Hematopoietic multipotent progenitor cell treated with erythropoietin and hydrocortisone succinate and interleukin-3 and kit ligand, for 17 days (in vitro differentiated cells): ENCODE measurements at places on chromosomes 2 and 18.

DNA sequence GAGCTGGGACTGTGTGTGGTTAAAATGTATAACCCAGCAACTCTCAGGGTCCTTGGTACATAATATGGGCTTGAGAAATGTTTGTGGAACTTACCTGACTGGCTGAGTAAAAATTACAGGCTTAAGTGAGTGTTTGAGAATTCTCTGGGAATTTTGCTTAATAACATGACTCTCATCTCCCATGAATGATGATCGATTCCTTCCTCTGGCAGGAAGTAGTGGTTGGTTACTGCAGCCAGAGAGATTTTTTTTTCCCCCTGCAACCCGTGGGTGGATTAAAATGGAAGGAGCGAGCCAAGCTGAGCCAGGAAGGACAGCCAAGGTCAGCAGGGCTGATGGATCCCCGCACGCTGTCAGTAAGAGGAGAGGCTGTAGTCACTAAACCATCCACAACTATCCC lies 40.6 kb upstream of the RFX8 start:
- DNase-seq, result no peak

GRCh38 chr2:215797676-215798075 lies 215.7 kb downstream of the MREG start:
- no peak for DNase-seq

DNA sequence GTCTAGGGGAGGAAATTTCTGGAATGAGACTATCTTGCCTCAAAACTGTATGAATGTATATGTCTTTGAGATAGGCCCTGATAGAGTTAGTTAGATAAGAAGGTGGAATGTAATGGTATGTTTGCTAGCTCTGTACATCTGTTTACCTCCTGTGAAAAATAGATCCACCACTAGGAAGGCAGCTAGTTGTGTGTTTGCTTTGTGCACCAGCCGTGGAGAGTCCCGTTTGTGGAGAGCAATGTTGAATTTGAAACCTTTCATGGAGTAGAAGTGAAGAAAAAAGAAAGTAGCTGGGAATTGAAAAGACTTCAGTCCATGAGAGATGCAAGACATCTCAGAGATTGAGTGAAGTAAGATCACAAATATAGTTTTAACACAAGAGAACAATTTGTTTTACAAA lies 25.4 kb downstream of the ASXL3 start:
- no peak for DNase-seq

- DNase-seq, result no peak
Measured at GRCh38 chr2:208046686-208047085, 21.4 kb upstream of the PLEKHM3 start.

DNA sequence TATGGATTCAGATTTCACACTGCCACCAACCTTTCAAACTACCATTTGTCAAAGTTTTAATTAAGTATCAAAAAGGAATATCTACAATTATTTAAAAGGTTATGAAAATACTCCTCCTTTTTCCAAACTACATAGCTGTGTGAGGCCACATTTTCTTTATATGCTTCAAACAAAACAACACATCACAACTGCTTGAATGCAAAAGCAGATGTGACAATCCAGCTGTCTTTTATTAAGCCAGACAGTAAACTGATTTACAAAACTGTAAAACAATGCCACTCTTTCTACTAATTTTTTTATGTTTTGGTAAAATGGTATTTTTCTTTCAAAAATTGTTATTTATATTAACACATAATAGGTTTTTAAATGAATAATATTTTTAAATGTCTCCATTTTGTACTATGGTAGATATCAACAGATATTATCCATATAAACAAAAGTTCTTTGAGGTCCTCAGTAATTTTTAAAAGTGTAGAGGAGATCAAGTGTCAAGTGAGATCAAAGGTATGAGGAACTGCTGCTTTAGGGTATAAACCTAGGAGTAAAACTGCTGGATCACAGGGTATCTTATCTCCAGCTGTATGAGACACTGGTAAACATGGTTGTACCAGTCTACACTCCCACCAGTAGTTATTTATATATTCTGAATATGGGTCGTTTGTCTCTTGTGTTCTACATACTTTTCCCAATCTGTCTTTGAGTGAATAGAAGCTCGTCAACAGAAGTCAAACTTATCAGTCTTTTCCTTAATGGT lies 68.8 kb upstream of the SERTAD2 start:
- DNase-seq, result no peak

DNA sequence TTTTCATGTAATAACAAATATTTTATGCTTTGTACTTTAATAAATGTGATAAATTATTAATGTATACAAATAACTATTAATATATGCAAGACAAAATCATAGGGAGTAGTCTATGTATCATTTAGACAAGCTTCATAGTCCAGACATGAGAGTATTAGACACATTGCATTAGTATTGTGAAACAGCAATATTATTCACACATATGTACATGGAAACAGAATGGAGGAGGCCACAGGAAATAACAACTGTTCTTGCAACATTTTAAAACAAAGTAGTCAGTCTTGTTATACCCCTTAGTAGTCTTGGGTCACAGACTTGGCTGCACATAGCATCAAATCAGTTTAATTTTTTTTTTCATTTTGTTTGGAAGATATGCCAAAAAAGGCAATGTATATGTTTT lies 15.8 kb downstream of the DSC1 start:
- no peak for DNase-seq

- DNase-seq, result no peak
Measured at GRCh38 chr2:69149631-69150215, 136.7 kb downstream of the ANTXR1 start.

GRCh38 chr18:38961880-38962279 lies 1396.3 kb upstream of the CELF4 start:
- DNase-seq, result no peak

GRCh38 chr2:186910996-186911395 lies 62.0 kb upstream of the ZSWIM2 start:
- DNase-seq, result no peak

GRCh38 chr2:159075727-159076126 lies 107.3 kb downstream of the TANC1 start:
- DNase-seq, result no peak

DNA sequence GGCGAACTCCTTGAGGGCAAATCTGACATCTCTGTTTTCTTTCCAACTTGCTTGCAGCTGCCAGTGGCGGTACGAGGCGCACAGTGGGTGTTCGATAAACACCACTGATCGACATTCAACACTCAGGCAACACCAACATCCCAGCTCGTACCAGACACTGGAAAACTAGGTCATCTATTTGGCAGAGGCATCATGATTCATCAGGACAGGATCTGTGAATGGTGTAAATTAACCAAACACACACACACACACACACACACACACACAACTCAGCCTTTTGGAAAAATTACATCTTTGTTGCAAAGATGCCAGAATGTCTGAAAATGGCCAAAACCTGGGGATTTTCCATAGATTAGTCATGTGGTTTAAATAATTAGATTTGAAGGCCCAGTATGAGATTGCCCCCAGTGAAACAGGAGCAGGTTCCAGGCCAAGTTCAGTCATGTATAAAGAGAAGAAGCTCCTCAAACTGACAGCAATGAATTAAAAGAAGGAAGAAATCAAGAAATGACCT lies 150.5 kb upstream of the NCKAP5 start:
- no peak for DNase-seq

- no peak for DNase-seq
Measured at GRCh38 chr2:85911814-85912692, 23.3 kb upstream of the ST3GAL5 start.

DNA sequence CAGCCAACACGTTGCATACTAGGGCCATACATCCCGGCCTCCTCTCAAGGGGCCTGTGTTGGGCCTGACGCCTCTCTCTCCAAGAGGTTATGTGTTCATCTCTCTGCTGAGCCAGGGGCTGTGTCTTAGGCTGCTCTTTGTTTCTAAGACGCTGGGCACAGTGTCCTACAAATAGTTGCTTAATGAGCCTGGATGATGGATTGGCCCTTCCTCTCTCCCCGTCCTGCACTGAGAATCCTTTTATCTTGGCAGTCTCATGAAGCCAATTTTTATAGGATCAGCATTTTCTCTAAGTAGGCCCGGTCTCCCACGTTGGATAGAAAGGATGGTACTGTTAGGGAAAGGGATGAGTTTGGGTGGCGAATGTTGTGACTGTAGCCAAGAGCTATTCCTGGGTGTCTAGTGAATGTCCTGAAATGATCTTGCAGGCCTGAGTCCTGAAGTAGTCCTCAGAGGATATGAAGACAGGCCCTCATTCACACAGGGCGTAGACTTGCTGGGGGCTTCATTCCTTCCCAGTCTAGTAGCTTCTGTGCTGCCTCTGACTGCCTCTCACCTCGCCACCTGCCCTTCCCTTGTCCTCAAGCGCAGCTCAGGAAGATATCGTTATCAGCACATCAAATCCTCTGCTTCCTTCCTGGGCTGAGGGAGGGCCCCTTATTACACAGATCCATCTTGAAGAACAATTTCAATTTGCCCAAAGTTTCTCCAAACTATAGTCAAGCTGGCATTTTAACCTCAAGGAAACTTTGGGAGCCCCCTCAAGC lies 8.8 kb downstream of the LBH start:
- peak; percentile 27 for DNase-seq

DNA sequence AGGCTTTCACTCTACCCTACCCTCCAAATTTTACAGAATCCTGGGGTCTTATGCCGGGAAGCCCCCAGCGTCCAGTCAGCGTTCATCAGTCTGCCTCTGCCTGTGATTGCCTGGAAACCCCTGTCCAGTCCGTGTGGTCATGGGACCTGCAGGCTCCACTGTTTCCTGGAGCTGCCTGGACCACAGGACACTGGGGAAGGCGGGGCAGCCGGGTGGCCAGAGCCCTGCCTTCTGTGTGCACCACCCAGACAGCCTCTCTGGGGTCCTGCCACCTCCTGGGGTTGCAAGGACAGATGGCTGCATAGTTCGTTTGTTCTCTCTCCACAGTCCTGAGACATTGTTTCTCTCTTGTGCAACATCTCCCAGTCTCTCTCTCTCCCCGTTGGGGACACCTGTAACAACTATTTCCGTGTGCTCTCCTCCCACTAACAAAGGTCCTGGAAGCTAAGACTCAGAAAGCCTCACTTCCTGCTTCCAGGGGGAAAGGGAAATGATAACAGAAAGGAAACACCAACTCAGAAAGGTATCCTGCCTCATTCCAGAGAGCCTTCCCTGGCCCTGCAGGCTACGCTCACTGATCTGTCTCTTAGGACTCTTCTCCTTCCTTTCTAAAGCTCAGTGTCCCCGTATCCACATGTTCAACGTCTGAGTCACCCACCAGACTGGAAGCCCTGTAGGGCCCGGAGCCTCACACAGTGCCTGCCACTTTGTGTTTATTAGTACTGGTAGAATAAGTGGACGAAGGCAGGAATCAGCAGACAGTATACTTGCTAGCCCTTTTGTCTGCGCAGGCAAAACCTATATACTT lies 192.8 kb upstream of the RAB12 start:
- no peak for DNase-seq

- no peak for DNase-seq
Measured at GRCh38 chr18:73355121-73355520, 487.3 kb upstream of the NETO1 start.

DNA sequence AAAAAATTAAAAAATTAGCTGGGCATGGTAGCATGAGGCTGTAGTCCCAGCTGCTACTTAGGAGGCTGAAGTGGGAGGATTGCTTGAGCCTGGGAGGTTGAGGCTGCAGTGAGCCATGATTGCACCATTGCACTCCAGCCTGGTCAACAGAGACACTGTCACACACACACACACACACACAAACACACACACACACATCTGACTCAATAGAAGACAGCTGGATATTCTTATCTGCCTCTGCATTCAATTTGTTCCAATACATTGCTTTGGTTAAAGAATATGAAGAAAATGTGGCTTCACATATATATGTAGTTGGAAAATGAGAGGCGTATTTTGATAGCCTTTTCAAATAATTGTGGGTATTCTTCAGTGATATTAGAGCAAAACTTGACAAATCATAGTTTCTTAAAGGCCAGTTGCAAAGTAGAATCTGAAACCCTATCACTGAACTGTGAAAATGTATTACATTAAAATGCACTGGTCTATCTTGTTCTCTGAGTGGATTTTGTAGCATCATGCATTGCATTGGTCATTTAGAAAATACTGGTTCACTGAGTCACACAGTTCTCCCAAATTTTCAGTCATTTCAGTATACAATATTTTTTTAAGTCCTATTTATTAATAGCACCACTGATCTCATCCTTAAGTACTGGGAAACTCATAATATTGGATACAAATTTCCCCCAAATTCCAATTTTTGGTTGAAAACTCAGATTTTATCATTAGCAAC lies 140.9 kb downstream of the MCFD2 start:
- no peak for DNase-seq

- no peak for DNase-seq
Measured at GRCh38 chr2:1049691-1050090, 99.0 kb downstream of the SNTG2 start.

GRCh38 chr2:98835831-98836385 lies 100.1 kb downstream of the CRACDL start:
- DNase-seq, result no peak

GRCh38 chr2:40859617-40860016 lies 407.7 kb upstream of the SLC8A1 start:
- no peak for DNase-seq

DNA sequence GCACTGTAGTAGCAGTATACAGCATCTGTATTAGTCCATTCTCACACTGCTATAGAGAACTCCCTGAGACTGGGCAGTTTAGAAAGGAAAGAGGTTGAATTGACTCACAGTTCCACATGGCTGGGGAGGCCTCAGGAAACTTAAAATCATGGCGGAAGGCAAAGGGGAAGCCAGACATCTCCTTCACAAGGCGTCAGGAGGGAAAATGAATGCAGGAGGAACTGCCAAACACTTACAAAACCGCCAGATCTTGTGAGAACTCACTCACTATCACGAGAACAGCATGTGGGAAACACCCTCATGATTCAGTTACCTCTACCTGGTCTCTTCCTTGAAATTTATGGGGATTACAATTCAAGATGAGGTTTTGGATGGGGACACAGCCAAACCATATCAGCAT lies 25.4 kb downstream of the MAP4K4 start:
- no peak for DNase-seq

DNA sequence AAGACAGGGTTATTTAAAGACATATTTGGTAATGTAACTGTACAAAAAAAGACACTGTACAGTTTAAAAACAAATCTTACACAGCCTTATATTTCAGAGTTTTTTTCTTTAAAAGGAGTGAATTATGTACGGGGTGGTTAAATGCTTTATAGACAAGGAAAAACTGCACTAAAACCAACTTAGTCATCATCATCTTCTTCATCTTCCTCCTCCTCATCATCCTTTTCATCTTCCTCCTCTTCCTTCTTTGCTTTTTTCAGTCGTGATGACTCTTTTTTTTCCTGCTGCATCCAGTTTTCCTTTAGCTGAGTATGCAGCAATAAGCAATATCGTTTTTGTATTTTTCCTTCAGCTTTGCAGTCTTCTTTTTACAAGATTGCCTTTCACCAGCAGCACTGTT lies 14.6 kb upstream of the MBOAT2 start:
- DNase-seq, result no peak

- DNase-seq, result no peak
Measured at GRCh38 chr2:144546933-144547332, 27.0 kb upstream of the ZEB2 start.

GRCh38 chr2:217282531-217282930 lies 422.7 kb upstream of the TNP1 start:
- no peak for DNase-seq

- no peak for DNase-seq
Measured at GRCh38 chr2:75594596-75594995, 33.9 kb upstream of the EVA1A start.

GRCh38 chr2:242041816-242042215 lies 172.3 kb downstream of the RTP5 start:
- no peak for DNase-seq
